ENCODE measurements at places on chromosomes 1 and 21. TPM values are rescaled to one million over a fixed set of nuclear protein-coding genes. Genes with fewer than 3 reads are reported as not detected.

CEP104 gene
- total RNA-seq: 46.8 TPM

MAB21L3 gene
- not detected for total RNA-seq

NUP210L gene
- total RNA-seq: 0.10 TPM

C8A gene
- not detected for total RNA-seq

SH2D5 gene
- total RNA-seq: not detected

NGF gene
- not detected for total RNA-seq

NEK2 gene
- total RNA-seq: 29.8 TPM

ECM1 gene
- 1.1 TPM for total RNA-seq

TEX38 gene
- not detected for total RNA-seq

OR2M4 gene
- total RNA-seq: not detected

LRRC39 gene
- 0.68 TPM for total RNA-seq

TRNP1 gene
- total RNA-seq: 0.20 TPM

C1orf94 gene
- not detected for total RNA-seq

PRR9 gene
- not detected for total RNA-seq

LCE1C gene
- not detected for total RNA-seq

CD53 gene
- total RNA-seq: 554 TPM

AK5 gene
- 6.6 TPM for total RNA-seq

OR2L13 gene
- not detected for total RNA-seq

SV2A gene
- 17.7 TPM for total RNA-seq

RXRG gene
- total RNA-seq: not detected

C1orf74 gene
- 1.4 TPM for total RNA-seq

CD160 gene
- total RNA-seq: not detected

C1orf185 gene
- not detected for total RNA-seq

TMEM200B gene
- total RNA-seq: 0.10 TPM

NPPB gene
- not detected for total RNA-seq

LMX1A gene
- not detected for total RNA-seq

TAS1R3 gene
- total RNA-seq: 0.73 TPM

F13B gene
- total RNA-seq: not detected

PPCS gene
- 46.1 TPM for total RNA-seq

OLIG2 gene
- not detected for total RNA-seq

ITLN1 gene
- total RNA-seq: not detected

All from activated naive CD4-positive, alpha-beta T cell treated with anti-CD3 and anti-CD28 coated beads, Interleukin-2, amount 10 ng/mL, durations not matched to agents 5 hours and 36 hours (primary cell).